ENCODE measurements at places on chromosomes 1 and 21.

- DNase-seq: no peak
Observed at GRCh38 chr21:46457801-46458314, 833 bp upstream of the DIP2A start.

- DNase-seq: no peak
Observed at GRCh38 chr1:161398900-161399256, 31.2 kb upstream of the CFAP126 start.

DNA sequence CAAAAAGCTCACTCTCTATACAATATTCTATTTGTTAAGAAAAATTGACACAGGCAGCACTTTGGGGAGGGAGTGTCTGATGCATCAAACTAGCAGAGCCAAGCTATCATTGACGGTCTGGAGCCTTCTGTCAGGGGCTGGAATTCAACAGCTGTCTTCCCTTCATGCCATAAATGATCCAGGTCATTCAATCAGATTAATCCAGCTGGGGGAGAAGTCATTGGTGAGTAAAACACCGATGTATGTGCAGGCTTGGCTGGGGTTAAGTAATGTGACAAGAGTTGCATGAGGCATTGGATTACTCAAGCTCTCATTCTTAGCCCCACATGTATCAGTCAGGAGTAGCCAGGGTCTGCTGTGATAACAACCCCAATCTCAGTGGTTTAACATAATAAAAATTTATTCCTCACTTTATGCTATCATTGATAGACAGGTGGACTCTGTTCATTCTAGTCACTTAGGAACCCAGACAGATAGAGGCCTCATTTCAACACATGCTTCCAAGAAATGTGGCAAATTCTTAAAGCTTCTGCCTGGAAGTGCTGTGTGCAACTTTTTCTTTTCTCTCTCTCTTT lies 118.1 kb upstream of the GADD45A start:
- no peak for DNase-seq

GRCh38 chr21:45333583-45334121 lies 46.0 kb upstream of the POFUT2 start:
- DNase-seq: no peak

- no peak for DNase-seq
Observed at GRCh38 chr1:207745285-207745684, 6.6 kb upstream of the CD46 start.

GRCh38 chr1:80919426-80919825 lies 881.3 kb upstream of the ADGRL2 start:
- DNase-seq: no peak

DNA sequence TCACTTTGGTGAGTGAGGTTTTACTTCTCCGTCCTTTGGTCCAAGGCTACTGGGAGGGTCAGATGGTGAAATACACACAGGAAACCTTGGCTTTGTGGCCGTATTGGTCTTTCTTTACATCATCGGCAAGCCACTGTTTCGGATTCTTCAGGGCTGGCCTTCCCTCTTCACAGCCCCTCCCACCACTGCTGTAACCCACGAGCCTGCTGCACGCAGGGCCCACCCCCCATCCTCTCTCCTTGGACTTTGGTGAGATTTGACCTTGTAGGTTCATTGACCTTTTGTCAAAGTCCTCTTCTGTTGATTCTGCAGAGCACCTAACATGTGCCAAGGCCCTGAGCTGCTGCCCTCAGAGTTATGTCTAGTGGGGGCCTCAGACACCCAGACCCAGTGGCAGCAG lies 328.6 kb downstream of the CAMTA1 start:
- DNase-seq: no peak

DNA sequence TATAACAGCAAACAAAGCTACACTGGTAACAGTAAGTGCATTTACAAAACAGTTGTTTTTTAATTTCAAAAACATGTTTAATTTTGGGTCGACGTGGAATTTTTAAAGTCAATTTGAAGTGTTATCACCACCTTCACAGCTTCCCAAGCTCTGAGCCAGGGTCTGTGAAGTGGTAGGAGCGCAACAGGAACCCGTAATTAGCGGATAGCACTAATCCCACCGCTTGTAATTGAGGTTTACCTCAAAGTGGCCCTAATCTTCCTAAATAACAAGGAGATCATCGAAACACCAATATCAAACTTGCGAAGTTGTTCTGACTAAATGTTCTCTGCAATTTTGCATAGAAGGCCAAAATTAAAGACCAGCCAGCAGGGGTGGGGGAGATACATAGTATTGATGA lies 18.8 kb downstream of the LBR start:
- no peak for DNase-seq

All from activated CD8-positive, alpha-beta memory T cell treated with anti-CD3 and anti-CD28 coated beads, Interleukin-2, amount 50 U/mL, for 48 hours (primary cell).